ENCODE measurements at places on chromosomes 1 and 21. TPM values are rescaled to one million over a fixed set of nuclear protein-coding genes. Genes with fewer than 3 reads are reported as not detected.

ST6GALNAC3 gene
- not detected for polyA plus RNA-seq

S1PR1 gene
- 48.5 TPM for polyA plus RNA-seq

TRIM67 gene
- polyA plus RNA-seq: not detected

CD164L2 gene
- polyA plus RNA-seq: not detected

ERRFI1 gene
- 31.3 TPM for polyA plus RNA-seq

NBPF10 gene
- polyA plus RNA-seq: 1.1 TPM

NR1I3 gene
- 0.70 TPM for polyA plus RNA-seq

FAM167B gene
- polyA plus RNA-seq: 5.0 TPM

INSRR gene
- polyA plus RNA-seq: 0.09 TPM

RPS6KA1 gene
- 1.2 TPM for polyA plus RNA-seq

ABCB10 gene
- 7.6 TPM for polyA plus RNA-seq

DNA sequence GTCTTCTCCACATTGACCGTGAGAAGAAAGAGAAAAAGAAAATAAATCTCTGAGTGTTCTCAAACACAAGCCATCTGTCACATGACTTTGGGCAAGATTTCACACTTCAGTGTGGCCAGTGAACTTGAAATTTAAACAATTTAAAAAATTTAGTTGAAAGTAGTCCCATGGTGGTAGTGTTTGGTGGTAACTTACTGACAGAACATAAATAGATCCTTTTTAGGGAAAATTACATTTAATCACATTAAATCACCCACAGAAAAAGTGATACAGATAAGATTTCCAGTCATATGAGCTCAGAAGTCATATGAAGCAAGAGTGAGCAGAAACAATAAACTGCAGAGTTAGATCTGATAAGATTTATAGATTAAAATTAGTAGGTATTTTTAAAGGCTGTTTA lies 31.9 kb upstream of the SGIP1 start:
- no peak for DNase-seq

DNA sequence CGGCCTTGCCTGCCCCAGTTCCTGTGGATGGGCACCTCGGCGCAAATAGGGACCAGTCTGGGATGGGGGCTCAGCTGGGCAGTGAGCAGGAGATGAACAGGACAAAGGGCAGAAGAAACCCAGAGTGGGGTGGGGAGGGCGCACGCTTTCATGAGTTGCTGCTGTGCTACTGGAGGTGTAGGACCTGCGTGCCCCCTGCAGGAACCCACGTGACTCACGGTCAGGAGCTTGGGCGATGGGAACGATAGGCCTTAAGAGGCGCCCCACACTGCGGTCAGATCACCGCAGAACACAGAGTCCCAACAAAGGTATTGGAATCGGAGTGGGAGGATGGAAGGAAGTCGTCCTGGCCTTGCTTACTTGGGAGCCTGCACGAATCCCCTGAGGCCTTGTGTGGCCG lies 17.2 kb downstream of the PRDM15 start:
- no peak for DNase-seq

DNA sequence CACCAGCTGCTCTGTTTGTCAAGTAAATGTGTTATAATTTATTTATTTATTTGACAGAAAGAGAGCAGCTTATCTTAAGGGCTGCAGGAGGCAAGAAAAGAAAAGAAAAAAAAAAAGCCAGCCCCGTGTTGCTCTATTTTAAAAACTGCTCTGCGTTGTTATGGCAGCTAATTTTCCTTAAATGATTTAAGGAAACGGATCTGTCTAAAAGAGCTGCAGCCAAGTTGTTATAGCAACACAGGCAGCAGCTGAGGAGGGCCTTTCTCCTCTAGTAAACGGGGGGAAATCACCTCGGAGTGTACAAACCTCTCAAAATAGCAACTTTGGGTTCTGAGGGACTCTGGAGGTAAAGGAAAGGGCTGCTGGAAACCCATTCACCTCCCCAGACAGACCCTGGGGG lies 149.2 kb downstream of the BEND5 start:
- DNase-seq: no peak

GRCh38 chr1:55313903-55314302 lies 98.7 kb upstream of the USP24 start:
- peak; percentile 42 for DNase-seq

DNA sequence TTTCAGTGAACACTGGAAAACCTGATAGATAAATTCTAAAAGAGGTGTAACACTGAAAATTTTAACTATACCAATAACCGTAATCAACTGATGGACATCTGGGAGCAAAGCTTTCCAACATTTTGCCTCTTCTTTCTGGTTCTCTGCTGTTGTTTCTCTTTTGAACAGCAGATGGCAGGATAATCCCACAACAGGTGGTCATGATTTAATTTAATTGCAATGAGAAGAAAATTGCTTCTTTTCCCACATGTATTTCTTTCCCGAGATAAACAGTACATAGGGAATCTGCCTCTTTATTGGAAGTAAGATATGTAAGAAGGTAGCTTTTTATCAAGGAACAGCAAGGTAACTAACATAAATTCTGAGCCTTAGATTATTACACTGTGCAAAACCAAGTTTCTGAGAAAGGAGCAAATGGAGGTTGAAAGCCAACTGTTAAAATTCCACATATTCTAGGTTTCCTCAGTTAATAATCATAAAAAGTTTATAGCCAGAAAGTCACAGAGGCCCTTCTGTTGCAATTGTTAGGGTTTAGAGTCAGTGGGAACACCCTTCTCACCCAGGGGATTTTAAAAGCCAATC lies 72.9 kb downstream of the RPS6KA1 start:
- peak; percentile 72 for DNase-seq

DNA sequence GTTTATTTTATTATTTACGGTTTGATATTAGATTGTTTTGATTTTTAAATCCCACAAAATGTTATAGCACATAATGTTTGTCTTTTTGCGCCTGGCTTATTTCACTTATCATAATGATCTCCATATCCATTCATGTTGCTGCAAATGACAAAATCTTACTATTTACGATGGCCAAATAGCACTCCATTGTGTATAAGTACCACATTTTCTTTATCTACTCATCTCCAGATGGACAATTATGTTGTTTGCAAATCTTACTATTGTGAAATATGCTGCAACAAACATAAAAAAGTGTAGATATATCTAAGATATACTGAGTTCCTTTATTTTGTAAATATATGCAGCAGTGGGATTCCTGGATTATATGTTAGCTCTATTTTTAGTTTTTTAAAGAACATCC lies 1568.3 kb downstream of the AMY1C start:
- no peak for DNase-seq

DNA sequence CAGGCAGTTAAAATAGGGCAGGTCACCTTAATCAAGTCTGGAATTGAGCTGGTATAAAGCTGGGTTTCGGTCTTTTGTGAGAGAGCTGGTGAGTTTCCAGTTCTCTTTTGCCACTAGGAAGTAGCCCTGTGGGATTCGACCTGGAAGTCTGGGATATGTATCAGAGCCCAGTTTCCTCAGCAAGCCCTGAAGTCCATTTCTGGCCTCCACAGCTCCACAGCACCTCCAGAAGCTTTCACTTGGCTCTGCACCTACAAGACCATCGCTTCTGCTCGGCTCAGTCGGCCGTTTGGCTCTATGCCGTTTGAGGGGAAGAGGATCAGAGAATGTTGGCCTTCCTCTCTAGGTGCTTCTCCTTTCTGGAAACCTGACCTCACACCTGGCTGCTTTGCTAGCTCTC lies 148.0 kb downstream of the GALNT2 start:
- DNase-seq: peak; percentile 68

GRCh38 chr1:187588917-187589316 lies 760.2 kb downstream of the PLA2G4A start:
- DNase-seq: peak; percentile 4

GRCh38 chr1:71651214-71651613 lies 570.4 kb upstream of the ZRANB2 start:
- DNase-seq: no peak

DNA sequence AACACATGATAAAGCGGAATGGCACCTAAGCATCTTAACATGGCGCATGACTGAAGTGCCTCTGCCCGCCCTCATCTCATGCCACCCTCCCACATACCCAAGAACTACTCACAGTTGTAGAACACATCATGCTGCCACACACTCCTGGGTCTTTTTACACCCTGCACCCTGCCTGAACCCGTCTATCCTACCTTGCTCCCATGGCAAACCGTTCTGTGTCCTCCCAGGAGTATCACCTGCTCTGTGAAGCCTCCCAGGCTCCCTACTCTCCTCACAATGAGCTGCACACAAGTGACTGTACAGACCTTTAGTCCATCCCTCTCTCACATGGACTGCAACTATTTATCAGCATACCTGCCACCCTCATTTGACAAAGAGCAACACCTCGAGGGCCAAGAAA lies 144.0 kb downstream of the TGFBR3 start:
- no peak for DNase-seq

DNA sequence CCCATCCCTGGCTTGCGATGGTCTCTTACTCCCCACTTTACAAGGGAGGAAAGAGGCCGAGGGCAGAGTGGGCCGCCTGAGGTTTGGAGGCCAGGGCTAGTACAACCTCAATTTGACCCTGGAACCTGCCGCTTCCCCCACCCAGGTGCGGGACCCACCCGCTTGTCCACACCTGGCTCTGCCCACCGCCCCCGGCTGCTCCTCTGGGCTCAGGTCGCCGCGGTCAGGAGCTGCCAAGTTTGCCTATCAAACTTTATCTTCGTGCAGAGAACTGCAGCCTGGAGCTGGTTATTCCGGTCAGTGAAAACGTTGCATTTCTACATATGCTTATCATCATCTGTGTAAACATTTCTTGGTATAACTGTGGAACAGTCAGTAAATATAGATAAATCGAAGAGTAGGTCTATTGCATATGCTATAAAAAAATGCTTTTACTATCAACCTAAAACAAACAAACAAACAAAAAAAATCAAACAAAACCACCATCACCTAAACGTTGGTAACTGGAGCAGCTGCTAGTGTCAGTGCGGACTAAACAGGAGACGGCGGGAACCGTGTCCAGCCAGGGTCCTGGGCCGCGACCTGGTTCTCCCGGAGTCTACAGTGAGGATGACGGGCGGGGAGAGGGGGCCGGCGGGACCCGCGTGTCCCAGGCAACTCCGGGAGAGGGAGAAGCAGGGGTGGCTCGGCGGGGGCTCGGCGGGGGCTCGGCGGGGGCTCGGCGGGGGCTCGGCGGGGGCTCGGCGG lies 906 bp upstream of the ADARB1 start:
- no peak for DNase-seq

DNA sequence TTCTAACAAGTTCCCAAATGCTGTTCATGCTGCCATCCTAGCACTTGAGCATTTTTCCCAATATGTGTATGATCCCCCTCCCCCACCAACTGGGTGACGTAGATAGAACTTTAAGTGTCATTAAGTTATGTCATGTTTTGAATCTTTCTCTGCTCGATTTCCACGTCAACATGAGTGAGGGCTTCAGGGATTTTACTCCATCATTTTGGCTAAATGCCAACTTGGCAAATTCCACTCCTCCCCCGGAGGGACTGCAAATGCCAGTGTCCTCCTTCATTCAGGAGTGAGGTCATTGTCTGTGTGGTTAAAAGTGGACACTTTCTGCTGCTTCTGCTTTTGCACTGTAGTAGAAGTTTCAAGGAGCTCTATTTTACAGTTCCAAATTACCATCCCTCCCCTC lies 201.7 kb downstream of the FGGY start:
- DNase-seq: peak; percentile 74

GRCh38 chr1:42646056-42646455 lies 12.2 kb upstream of the PPIH start:
- peak; percentile 6 for DNase-seq

GRCh38 chr1:218823291-218823900 lies 350.3 kb upstream of the LYPLAL1 start:
- DNase-seq: peak; percentile 88

GRCh38 chr1:25566730-25567341 lies 23.4 kb downstream of the LDLRAP1 start:
- DNase-seq: peak; percentile 94

GRCh38 chr1:116724765-116725375 lies 29.4 kb upstream of the CD2 start:
- DNase-seq: peak; percentile 74

- no peak for DNase-seq
These were observed 1.0 kb downstream of the CELA2B start for GRCh38 chr1:15476927-15477326.

DNA sequence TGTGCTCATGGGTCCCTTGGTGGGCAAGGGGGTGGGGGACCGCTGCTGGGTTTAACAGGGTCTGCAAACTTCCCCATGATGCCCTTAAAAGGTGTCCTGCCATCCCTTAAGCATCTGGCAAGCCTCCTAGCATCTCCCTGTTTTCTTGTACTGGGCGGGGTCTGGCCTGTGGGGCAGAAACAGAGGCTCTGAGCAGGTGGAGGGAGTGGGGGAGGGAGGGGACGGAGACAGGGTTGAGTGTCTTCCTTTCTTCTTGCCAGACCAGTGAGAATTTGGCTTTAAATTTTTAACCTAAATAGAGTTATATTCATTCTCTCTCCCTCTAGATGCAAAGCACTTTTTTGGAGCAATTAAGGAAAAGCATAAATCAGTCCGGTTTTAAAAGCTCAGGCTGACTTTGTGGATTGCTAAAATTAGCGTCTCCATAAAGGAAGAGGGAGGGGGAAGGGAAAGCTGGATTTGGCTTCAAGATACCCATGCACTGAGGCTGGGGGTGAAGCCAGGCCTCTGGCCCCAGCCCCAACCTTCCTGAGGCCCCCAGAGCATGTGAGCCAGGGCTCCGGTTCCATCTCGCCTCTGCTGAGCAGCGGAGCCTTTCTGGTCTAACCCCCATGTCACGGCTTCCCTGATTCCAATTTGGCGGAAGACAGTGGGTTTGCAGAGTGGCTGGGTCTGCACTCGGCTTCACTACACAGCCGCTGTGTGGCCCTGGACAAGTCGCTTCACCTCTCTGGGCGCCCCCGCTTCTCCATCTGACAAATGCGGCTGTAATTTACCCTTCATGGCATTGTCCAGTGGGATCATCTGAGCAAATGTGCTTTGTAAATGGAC lies 25.3 kb downstream of the IGSF21 start:
- no peak for DNase-seq

GRCh38 chr1:16324456-16324890 lies 27.8 kb downstream of the FBXO42 start:
- DNase-seq: peak; percentile 90

GRCh38 chr1:81554108-81554507 lies 246.6 kb upstream of the ADGRL2 start:
- DNase-seq: no peak

GRCh38 chr1:230011333-230012092 lies 55.5 kb upstream of the GALNT2 start:
- DNase-seq: no peak

DNA sequence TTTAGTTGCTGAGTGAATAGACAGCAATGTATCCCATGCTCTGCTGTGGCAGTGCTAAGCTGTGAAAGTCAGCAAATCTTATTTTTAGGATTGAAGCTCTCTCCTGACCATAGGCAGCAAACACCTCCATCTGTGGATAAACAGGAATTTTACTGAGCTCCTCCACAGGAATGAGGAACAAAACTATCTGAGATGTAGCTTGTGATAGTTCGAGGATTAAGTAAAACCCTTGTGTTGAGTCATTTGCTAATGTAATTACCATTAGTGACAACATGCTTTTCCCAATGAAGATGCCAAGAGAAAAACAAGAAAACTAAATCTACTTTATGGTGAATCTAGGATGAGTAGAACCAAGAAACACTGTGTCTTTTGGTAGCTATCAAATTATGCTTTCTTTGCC lies 122.7 kb downstream of the CLEC20A start:
- DNase-seq: peak; percentile 60
